ENCODE measurements at places on chromosomes 1 and 21.

GRCh38 chr1:53361541-53361961 lies 33.7 kb upstream of the LRP8 start:
- H3K4me1 ChIP-seq: no peaks in the 10 kb centered on the region
- H3K27me3 ChIP-seq: peaks cover 21% of the 10 kb centered on the region
- H3K36me3 ChIP-seq: no peaks in the 10 kb centered on the region

DNA sequence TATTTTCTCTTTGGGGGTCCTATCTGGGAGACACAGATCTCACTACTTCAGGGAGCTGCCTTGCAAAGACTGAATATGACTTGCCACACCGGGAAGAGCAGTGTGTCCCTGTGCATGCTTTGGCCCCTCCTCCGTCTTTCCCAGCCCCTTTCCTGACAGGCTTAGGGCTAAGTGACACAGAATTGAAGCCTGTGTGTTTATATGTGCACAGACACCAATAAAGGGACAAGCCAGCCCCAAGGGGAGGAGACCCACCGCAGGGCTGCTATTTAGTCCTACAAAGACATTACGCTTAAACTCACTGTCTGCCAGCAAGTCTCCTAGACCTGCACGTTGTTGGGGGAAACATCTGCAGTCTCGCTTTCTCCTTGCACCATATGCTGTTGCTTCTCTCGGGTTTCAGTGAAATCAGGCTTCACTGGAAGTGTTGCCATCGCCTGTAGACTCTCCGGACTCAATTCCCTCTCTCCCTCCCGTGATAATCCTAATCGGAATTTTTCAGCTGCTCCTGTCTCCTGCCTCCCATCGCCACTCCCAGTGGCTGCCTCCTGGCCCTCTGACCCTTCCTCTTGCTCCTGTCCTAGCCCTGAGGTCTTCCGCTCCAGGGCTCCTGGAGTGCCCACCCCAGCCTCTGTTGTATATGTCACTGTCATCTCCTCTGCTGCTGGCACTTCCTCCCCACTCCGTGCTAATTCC lies 58.5 kb upstream of the LRRC53 start:
- no peaks in the 10 kb centered on the region for H3K27me3 ChIP-seq
- no peaks in the 10 kb centered on the region for H3K36me3 ChIP-seq
- no peak overlapping the region for H3K4me3 ChIP-seq
- H3K27ac ChIP-seq: no peak overlapping the region
- no peak for DNase-seq
- no peaks in the 10 kb centered on the region for H3K4me1 ChIP-seq

GRCh38 chr1:42153624-42154023 lies 414 bp downstream of the GUCA2B start:
- H3K27me3 ChIP-seq: no peaks in the 10 kb centered on the region
- H3K27ac ChIP-seq: no peak overlapping the region
- H3K4me3 ChIP-seq: no peak overlapping the region
- H3K36me3 ChIP-seq: no peaks in the 10 kb centered on the region
- H3K4me1 ChIP-seq: no peaks in the 10 kb centered on the region

- peak; percentile 89 for DNase-seq
- H3K4me3 ChIP-seq: peak overlapping the region; percentile 91
- no peaks in the 10 kb centered on the region for H3K36me3 ChIP-seq
- H3K27ac ChIP-seq: peak overlapping the region; percentile 97
- no peaks in the 10 kb centered on the region for H3K27me3 ChIP-seq
- peaks cover 30% of the 10 kb centered on the region for H3K4me1 ChIP-seq
Measured at GRCh38 chr1:157992031-157992832, 1.2 kb upstream of the KIRREL1 start.

GRCh38 chr1:190277107-190277506 lies 200.6 kb downstream of the BRINP3 start:
- DNase-seq: no peak
- H3K27ac ChIP-seq: no peak overlapping the region
- no peaks in the 10 kb centered on the region for H3K4me1 ChIP-seq
- no peaks in the 10 kb centered on the region for H3K27me3 ChIP-seq
- H3K36me3 ChIP-seq: no peaks in the 10 kb centered on the region

GRCh38 chr1:17635811-17636210 lies 96.3 kb downstream of the ARHGEF10L start:
- H3K4me3 ChIP-seq: no peak overlapping the region
- DNase-seq: peak; percentile 72
- H3K27me3 ChIP-seq: no peaks in the 10 kb centered on the region
- H3K4me1 ChIP-seq: peaks cover 92% of the 10 kb centered on the region
- peak overlapping the region; percentile 100 for H3K27ac ChIP-seq

DNA sequence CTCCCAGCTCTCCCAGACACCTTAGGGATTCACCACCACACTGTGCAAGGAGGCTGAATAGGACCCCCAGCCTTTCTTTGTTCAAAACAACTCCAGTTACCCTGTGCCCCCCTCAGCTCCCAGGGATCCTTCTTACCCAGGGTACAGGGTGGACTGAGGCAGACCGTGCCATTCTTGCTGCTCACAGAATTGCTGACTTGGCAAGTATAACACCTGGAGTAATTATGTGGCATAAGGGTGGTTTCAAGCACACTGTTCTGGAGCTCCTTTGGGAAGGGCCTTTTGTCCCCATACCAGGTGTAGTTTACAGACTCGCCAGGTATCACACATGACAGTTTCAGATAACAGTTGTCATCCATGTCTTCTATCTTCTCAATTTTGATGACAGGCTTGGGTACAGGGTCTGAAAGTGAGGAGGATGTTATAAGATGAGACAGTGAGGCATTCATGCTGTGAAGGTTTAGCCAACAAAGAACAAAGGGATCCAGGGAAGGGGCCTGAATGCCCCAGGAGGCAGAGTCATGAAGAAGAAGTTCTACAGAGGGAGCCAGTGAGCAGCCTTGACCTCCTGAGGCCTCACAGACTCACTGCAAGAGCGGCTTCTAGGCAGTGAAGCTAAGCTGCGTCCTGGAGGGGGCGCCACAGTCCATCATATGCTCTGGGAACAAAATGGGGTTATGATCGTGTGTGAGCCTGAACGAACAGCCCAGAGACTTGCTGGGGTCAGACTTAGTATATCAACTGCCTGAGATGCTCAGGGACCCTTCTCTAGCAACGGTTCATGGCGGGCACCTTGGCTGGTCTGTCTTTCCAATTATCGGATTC lies 30.3 kb downstream of the CD48 start:
- H3K4me1 ChIP-seq: no peaks in the 10 kb centered on the region
- H3K27ac ChIP-seq: no peak overlapping the region
- peak; percentile 76 for DNase-seq
- H3K27me3 ChIP-seq: peaks cover 15% of the 10 kb centered on the region
- no peak overlapping the region for H3K4me3 ChIP-seq

GRCh38 chr1:30286241-30286987 lies 437.0 kb downstream of the MATN1 start:
- H3K36me3 ChIP-seq: no peaks in the 10 kb centered on the region
- no peak overlapping the region for H3K4me3 ChIP-seq
- H3K27me3 ChIP-seq: no peaks in the 10 kb centered on the region
- peak; percentile 54 for DNase-seq
- H3K27ac ChIP-seq: no peak overlapping the region

DNA sequence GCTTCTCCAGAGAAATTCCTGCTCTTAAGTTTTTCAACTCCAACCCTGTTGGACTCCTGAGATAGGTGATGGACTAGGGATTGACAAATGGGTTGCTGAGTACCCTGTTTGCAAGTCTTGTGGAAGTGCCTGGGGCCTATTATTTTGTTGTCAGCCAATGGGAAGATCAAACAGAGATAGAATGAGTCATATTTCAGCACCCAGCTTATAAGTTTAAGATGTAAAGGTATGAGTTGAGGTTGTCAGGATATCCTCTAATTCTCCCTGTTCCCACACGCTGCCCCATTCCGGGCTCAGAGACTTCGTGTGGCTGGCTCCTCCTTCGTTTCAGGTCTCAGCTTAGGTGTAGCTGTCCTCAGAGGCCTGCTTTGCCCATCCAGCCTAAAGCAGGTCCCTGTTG lies 91.8 kb downstream of the CENPF start:
- H3K27me3 ChIP-seq: no peaks in the 10 kb centered on the region
- no peak for DNase-seq

DNA sequence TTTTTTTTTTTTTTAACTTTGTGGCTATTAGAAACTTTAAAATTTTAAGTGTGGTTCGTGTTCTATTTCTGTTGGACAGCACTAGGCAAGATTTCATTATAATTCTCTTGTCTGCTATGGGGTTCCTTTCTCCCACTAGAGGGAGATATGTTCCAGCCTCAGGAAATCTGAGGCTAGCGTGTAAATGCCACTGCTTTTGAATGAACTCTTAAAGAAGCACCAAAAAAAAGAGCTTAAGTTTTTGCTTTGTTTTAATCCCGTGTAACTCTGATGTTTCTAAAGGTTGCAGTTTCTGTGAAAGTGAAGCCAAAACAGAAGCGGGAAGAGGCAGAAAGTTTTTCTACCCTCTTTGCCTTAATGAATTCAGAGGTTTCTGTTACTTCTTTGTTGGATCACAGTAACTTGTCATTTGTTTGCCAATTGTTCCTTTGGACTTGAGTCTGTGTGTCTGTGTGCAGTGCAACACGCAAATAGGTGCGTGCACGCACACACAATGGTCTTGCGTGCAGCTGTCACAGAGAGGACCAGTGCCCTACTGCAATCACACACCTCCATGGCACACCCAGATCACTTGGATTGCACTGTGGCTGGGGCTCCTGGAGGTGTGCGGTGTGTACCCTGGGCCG lies 32.3 kb downstream of the HHAT start:
- H3K36me3 ChIP-seq: no peaks in the 10 kb centered on the region
- H3K4me3 ChIP-seq: no peak overlapping the region
- H3K27ac ChIP-seq: no peak overlapping the region
- peaks cover 5% of the 10 kb centered on the region for H3K4me1 ChIP-seq
- no peaks in the 10 kb centered on the region for H3K27me3 ChIP-seq

DNA sequence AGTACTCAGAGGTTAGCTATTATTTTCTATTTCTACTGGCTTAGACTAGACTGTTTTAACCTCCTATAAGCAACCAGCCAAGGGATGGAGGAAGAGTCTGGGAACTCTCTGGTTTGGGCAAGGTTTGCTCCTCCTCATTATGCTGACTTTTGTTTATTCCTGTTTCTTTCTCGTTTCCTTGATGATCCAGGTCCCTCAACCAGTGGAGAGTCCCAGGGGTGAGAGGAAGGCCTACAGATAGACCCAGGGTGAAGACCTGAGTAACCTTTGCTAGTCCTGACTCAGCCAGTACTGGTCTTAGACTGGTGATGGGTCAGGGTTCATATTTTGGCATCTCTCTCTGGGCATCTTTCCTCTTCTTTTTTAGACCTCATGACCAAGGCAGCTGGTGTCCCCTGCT lies 5.4 kb downstream of the TUFT1 start:
- H3K27ac ChIP-seq: no peak overlapping the region
- no peaks in the 10 kb centered on the region for H3K4me1 ChIP-seq
- no peak for DNase-seq
- H3K4me3 ChIP-seq: no peak overlapping the region
- no peaks in the 10 kb centered on the region for H3K27me3 ChIP-seq

- H3K27ac ChIP-seq: no peak overlapping the region
- no peaks in the 10 kb centered on the region for H3K4me1 ChIP-seq
- no peaks in the 10 kb centered on the region for H3K27me3 ChIP-seq
- no peak overlapping the region for H3K4me3 ChIP-seq
Measured at GRCh38 chr1:226637147-226637935, 88.8 kb downstream of the STUM start.

GRCh38 chr1:203173566-203173965 lies 2.1 kb downstream of the MYBPH start:
- H3K27ac ChIP-seq: no peak overlapping the region
- no peaks in the 10 kb centered on the region for H3K4me1 ChIP-seq
- peak; percentile 42 for DNase-seq
- peaks cover 16% of the 10 kb centered on the region for H3K27me3 ChIP-seq
- no peak overlapping the region for H3K4me3 ChIP-seq

- H3K36me3 ChIP-seq: peaks cover 58% of the 10 kb centered on the region
- H3K27ac ChIP-seq: no peak overlapping the region
- DNase-seq: no peak
- H3K27me3 ChIP-seq: no peaks in the 10 kb centered on the region
Measured at GRCh38 chr21:37181059-37181458, 86.1 kb downstream of the VPS26C start.

DNA sequence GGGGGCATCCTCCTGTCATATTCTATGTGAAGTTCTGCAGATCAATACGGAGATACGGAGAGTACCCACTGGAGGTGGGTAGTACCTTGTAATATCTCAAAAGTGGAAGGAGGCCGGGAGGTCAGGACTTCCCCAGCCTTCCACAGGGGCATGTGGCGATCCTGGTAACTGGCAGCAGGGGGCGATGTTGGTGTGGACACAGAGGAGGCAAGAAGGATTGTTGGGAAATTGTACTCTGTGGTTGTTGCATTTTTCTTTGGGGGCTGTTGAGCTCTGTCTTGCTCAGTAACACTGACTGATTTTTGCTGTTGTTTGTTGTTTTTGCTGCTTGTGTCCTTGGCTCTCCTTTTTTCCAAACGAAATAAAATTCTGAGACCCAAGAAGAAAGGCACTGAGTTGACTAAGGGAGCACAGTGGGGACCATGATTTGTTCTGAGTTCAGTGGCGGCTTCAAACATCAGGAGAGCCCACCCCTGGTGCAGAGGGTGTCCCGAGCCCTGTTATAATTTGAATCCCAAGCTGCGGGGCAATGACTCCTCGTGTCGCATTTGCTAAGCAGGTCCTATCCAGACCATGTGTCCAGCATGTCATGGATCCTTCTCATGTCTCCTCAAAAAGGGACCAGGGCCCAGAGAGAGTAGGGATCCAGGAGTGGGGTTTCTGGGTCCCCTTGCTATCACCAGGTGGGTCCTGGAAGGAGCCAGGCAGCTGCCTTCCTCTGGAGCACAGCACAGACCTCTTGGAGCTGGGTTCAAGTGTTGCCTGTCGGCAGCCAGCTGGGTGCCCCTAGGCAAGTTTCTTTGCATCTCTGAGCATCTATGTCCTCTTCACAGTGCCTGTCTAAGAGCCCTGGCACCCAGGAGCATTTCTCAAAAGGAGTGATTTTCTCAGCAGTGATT lies 22.8 kb downstream of the LHX4 start:
- peak; percentile 78 for DNase-seq
- H3K4me1 ChIP-seq: no peaks in the 10 kb centered on the region
- no peaks in the 10 kb centered on the region for H3K36me3 ChIP-seq
- H3K4me3 ChIP-seq: no peak overlapping the region

DNA sequence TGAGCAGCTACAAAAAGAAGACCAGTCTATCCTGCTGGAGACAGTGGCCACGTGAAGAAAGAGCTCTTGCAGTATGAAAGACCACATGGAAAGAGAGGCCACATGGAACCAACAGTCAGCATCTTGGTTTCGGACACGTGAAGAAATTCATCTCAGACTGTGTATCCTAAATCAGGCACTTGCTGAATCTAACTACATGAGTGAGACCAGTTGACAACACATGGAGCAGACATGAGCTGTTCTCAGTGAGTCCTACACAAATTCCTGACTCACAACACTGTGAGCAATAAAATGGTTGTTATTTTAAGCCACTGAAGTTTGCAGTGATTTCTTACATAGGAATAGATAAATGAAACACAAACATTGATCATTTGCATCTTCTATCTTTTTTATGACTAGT lies 2.4 kb upstream of the TAF1A start:
- peaks cover 11% of the 10 kb centered on the region for H3K4me1 ChIP-seq
- DNase-seq: no peak
- H3K4me3 ChIP-seq: no peak overlapping the region
- H3K36me3 ChIP-seq: peaks cover 4% of the 10 kb centered on the region
- H3K27me3 ChIP-seq: no peaks in the 10 kb centered on the region
- H3K27ac ChIP-seq: no peak overlapping the region

GRCh38 chr1:70438529-70438928 lies 27.5 kb downstream of the CTH start:
- H3K4me1 ChIP-seq: no peaks in the 10 kb centered on the region
- H3K4me3 ChIP-seq: no peak overlapping the region
- no peak overlapping the region for H3K27ac ChIP-seq
